Astrocyte (in vitro differentiated cells and primary cell): ENCODE measurements at places on chromosomes 2 and 18. TPM values are rescaled to one million over a fixed set of nuclear protein-coding genes. Genes with fewer than 3 reads are reported as not detected.

The CHRNG gene
- not detected in 2 replicates for total RNA-seq

The CABYR gene
- 7.0 and 7.8 TPM in 2 replicates for total RNA-seq

DNA sequence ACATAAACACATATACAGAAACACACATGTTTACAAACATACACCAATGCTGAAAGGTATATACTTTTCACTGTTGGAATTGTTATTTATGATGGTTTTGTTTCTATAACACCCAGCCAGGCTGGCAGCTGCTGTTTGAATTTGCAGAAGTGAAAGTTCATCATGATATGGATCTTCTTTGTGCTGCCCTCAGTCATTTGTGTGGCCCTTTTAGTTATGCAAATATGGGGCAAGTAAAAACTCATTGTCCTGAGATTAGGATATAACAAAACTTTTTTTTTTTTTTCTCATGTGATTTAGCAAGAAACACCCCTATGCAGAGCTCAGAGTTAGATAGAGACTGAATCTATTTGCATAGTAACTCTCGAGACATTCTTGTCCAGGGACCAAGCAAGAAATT is 714.1 kb downstream of the KCNJ3 start:
- no peak for DNase-seq

- no peak for DNase-seq
These were observed 450.1 kb downstream of the LPIN1 start for GRCh38 chr2:12196495-12196894.

The SOCS6 gene
- total RNA-seq, result 20.5 and 24.1 TPM in 2 replicates

DNA sequence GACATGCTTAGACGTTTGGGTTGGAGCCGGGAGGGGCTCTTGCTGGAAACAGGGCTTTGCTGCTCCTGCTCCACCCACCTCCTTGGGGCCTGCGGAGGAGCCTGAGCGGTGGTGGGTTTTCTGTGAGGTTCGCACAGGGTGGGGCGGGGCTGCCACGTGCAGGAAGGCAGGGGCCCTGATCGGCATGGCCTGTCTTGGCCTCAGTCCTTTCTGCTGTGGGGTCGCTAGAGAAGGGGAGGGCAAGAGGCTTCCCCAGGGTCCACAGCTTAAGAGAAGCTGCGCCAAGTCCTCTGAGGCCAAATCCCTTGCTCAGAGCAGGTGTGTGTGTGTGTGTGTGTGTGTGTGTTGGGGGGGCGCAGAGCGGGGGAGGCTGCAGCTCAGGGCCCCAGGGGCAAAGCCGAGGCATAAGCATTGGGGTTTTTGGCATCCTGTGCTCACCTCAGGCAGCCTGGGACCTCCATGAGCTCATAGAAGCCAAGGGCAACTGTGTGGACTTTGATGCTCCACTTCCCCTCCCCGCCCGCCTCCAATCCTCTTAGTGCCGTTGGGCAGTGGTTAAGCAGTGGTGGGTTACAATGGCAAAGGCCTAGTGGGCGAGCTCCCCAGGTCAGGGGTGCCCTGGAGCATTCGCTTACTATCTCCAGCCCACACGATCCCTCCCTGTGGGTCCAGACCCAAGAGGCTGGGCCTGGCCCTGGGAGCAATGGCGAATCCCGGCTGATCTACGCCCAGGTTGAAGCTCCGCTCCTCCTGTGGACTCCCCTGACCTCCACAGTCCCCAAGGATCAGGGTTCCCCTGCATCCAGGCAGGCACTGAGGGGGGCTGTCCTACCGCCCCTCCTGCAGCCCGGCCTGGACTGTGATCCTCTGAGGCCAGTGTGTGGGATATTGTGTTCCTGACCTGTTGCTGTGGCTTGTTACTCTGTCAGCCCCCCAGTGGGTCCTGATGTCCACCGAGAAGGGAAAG is 28.9 kb downstream of the TOGARAM2 start:
- DNase-seq, result no peak

DNA sequence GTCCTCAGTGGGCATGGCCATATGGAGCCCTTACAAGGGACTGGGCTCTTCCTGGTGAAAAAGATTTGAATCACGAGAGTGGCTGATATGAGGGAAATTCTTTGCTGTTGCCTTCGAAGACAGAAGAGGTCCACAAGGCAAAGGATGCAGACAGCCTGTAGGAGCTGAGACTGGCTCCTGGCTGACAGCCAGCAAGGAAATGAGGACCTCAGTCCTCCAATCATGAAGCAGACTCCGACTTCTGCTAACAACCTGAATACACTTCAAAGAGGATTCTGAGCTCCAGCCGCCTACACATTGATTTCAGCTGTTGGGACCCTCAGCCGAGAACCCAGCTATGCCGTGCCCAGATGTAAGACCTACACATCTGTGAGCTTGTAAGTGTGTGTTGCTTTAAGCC is 3.0 kb upstream of the ST8SIA5 start:
- DNase-seq, result no peak

The MAP3K19 gene
- not detected in 2 replicates for total RNA-seq

- DNase-seq, result peak; percentile 83
These were observed 6.9 kb upstream of the STAT1 start for GRCh38 chr2:191020742-191021381.

DNA sequence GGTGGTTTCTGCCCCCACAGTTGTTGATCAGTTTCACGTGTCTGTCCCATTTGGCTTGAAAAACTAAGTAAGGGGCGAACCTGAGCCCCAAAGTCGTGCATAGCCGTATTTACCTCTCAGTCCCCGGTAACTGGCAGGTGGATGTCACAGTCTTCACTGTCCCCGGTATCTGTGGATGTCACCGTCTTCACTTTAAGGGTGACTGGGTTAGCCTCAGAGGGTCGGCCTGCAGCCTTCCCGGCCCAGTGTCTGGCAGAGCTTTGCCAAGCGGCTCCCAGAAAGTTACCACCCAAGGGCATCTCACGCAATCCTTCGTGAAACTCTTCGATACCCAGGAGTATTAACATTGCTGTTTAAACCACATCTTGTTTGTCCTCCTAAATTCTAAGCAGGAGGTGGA is 125.3 kb upstream of the CTDP1 start:
- no peak for DNase-seq

The SLC9A4 gene
- 0.07 and 0.09 TPM in 2 replicates for total RNA-seq

DNA sequence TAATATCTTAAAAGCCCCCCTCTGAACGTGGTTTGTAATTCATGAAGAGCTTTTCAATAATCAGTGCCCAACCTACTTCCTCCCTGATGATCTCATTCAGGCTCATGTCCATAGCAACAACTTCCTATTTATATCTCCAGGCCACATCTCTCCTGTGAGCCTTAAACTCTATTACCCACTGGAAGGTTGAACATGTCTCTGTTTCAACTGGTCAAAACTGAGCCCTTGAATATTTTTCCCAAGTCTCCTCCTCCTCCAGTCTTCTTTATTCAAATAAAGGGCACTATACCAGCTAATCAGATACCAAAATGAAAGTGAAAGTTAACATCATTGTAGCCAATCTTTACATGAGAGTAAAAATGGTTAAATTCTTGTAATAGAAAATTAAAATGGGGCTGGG is 63.7 kb upstream of the ITGA4 start:
- peak; percentile 71 for DNase-seq

The BUB1 gene
- total RNA-seq, result 4.8 and 8.0 TPM in 2 replicates

- DNase-seq, result peak; percentile 17
These were observed 71.4 kb downstream of the KCMF1 start for GRCh38 chr2:85042330-85042729.
